ENCODE measurements at places on chromosomes 7 and 10.

- no peak for DNase-seq
These were observed 33.9 kb downstream of the TSPAN14 start for GRCh38 chr10:80487791-80488538.

GRCh38 chr10:124079864-124080263 is 13.5 kb downstream of the CHST15 start:
- no peak for DNase-seq

DNA sequence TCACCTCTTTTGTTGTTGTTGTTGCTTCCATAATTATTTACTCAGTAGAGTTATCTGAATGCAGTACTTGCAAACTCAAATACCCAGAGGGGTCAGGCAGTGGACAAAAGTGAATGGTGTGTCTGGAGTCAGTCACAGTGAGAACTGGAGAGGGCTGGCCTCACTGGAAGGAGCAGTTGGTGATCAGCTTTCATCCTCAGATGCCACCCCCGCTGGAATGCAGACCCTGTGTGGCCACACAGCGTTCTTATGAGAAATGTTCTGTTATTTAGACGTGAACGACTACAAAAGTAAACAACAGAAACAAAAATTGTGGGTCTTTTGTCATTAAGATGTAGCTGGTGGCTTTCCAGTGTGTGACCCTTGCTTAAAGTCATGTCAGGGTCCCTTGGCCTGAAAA is 29.6 kb upstream of the VPS41 start:
- DNase-seq = no peak

GRCh38 chr10:22252224-22252800 is 34.5 kb upstream of the EBLN1 start:
- no peak for DNase-seq

DNA sequence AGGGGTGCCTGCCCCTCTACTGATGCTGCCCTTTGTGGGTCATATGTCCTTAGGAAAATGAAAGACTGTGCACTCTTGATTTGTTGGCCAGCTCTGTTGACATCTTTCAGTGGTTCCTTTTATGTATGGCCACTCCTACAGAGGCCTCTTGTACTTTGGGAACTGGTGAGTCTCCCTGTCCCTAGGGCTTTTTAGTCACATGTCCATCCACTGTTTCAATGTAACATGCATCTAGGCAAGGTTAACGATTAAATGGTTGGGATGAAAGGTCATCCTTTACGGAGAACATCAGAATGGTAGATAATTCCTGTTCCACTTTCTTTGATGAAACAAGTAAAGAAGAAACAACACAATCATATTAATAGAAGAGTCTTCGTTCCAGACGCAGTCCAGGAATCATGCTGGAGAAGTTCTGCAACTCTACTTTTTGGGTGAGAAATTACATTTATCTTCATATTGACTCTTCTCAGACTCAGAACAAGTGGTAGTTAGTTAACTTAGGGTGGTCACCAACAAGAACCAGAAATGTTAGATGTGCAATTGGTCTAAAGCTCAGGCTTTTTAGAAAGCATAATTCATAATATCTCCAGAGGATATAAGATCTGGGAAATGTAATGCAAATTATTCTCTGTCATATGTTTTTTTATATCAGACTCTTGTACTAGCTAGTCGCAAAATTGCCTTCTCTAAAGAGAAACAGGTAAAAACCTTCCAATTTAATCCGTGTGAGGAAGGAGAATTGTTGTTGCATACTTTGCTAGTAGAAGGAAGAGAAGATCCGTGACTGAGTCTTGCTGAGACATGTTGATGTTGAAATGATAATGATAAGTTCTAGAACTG is at the start of gene ABCC2:
Gene ABCC2 (plus strand): TSS at position 194 of the 840 bp plus-strand sequence. CDS start 205 bp downstream, at position 399.
- DNase-seq = no peak

GRCh38 chr7:157516911-157517781 is 180.3 kb downstream of the DNAJB6 start:
- no peak for DNase-seq

- no peak for DNase-seq
These were observed 50.3 kb upstream of the DOCK1 start for GRCh38 chr10:126854726-126855495.

GRCh38 chr10:6514180-6514579 is 65.9 kb downstream of the PRKCQ start:
- no peak for DNase-seq

DNA sequence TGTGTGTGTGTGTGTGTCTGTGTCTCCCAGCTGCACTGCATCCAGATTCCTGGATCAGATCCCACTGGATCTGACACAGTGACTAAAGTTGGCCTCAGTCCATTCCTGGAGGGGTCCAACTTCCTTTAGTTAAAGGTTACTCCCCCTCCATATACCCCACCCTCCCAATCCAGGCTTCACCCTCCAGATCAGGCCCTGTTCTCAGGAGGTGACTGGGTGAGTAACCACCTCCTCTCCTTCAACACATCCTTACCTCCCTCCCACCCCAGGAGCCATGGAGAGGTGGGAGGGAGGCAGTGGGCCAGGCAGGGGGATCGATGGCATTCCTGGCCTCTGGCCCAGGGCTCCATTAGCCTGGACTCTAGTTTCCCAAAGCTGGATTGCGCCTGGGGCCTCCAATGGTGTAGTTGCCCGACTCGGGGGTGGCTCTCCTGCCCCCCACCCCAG is 11.3 kb downstream of the KCNIP2 start:
- DNase-seq = no peak

DNA sequence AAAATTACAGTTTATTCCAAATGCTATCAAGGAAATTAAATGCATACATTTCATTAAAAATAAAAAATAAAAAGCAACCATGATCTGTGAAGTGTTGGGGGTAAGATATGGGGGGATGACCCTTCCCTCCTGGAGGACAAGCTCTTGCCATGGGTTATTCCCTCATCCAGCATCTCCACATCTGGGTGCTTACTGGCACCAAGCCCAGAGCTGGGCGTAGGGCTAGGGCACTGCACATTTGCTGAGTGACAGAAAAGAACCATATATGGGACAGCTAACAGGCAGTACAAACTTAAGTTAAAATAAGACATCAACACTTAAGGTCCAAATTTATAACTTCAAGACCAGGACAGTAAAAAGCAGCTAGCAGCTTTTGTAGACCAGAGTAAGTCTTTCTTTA is 10.2 kb downstream of the CCDC6 start:
- no peak for DNase-seq

- DNase-seq = no peak
These were observed 19.3 kb downstream of the MACC1 start for GRCh38 chr7:20197837-20198236.

DNA sequence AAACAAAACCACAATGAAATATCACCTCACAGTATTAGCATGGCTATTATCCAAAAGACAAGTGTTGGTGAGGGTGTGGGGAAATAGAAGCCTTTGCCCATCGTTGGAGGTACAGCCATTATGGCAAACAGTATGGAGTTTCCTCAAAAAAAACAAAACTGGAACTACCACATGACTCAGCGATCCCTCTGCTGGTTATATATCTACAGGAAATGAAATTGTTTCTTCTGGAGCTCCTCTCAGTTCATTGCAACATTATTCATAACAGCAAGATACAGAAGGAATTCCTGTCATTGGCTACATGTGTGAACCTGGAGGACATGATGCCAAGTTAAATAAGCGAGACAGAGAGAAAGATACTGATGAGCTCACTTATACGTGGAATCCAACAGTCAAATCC is 2.4 kb upstream of the UBE3C start:
- DNase-seq = peak; percentile 80

GRCh38 chr7:155965010-155965409 is 152.7 kb upstream of the SHH start:
- DNase-seq = peak; percentile 22

GRCh38 chr7:95687759-95688343 is 84.5 kb upstream of the DYNC1I1 start:
- DNase-seq = peak; percentile 48

GRCh38 chr10:118835682-118836326 is 81.0 kb upstream of the CACUL1 start:
- no peak for DNase-seq

DNA sequence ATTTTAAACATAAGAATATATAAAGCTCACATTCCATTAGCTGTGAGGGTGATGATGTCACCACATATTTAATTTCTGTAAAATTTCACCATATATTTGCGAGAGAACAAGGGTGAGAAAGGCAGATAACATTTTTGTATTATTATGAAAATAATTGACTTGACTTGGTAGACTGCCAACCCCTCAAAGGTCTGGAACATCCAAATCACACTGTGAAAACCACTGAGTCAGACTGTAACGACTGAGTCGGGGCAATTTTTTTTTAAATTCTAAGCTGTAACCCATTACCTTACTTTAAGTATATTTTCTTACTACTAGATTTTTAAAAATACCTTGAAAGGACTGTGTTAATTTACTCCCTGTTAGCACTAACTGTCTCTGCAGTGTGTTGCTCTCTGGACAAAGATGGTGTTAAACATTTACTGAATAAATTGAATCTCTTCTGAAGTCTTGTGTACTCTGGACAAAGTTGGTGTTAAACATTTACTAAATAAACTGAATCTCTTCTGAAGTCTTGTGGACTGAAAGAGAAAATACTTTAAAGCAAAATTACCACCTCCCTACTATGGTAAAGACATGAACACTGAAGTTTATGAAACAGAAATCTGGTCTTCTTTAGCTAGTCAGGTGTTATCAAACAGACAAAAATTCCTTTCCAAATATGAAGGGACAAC is 14.1 kb downstream of the PDZD8 start:
- peak; percentile 61 for DNase-seq

DNA sequence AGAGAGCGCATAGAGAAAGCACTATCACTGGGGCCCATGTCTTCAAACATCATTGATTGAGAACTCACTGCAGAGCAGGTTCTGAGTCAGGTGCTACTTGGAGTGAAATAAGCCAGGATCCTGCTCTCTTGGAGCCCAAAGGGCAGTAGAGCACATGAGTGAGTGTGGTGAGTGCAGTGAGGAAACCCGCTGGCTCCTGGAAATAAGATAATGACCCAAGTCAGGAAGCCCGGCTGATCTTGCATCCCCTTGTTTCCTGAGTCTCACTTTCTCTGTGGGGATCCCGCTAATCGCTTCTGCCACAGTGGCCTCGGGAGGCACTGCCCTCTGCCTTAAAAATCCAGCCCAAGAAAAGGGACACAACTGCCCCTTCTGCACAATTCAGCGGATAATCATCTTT is 7.1 kb upstream of the FAM107B start:
- DNase-seq = no peak

GRCh38 chr7:128194533-128195282 is 46.4 kb upstream of the LEP start:
- DNase-seq = no peak

GRCh38 chr10:6473430-6473829 is 106.6 kb downstream of the PRKCQ start:
- DNase-seq = no peak

DNA sequence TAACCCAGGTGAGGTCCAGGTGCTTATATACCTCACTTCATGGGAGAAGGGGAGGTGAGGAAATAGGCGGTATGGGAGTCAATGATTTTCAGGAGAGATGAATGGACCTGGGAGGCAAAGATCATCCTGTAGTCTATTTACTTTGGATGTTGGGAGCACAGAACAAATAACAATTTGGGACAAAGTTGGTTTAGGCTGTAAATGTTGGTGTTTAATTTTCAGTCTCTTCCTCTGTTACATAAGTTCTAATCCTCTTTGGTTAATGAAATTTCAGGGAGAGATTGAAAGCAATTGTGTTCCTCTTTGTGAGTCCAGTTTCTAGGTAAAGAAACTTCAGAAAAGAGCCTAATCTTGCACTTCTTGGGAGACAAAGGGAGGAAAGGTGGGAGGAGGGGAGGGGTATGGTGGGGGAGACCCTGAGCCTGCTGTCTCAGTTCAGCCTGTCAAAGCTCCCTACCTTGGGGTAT is 46.9 kb downstream of the AKR1C4 start:
- no peak for DNase-seq

DNA sequence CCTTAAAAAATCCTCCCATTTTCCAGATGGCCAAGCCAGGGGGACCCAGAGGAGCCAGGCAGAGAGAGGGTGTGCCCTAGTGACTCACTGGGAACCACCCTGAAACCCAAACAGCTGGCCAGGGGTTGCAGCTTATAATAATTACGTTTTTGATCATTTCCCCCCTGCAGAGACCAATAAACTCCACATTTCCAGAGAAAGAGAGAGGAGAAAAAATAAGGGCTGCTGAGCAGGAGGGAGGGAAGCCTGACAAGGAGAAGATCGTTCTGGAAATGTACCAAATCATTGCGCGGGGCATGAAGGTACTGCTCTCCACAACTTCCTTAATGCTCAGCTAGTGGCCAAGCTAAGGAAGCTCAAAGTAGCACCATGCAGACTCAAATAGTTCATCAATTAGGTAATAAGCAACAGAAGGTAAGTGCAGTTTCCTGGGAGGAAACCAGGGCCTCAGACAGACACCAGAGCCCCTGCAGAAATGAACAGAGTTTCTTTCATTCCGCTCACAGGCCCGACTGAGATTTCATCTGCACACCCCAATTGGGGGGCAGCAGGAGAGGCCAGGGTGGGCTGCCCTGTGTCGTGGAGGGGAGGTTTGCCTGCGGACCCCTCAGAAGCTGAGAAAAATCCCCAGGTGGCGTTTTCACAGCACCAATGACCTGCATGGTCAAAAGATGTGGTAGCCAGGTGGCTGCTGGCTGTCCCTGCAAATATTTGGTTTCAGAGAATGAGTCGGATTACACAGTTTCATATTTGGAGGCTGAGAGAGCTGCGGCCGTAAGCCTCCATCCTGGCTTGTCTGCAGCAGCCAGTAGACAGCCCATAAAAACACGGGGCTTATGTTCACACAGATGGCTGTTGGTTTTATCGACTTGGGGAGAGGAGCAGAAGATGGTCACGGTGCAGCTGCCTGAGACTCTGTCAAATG is 153.2 kb upstream of the LYZL2 start:
- no peak for DNase-seq

DNA sequence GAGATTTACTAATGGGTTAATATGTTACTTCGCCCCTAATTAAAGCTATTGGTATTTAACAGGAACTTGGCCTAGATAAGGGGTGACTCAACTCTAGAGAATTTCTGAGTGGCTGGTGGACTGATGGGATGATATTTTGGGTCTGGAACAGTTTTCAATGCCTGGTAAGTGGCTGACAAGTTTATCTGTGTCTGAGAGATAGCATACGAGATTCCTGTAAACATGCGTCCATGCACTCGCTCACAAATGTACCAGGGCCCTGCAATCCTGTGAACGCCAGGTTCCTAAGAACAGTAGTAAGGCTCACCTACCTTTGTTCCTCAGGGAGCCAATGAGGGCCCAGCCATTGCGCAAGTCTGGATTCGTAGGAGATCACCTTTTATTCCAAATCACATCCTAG is 683.8 kb upstream of the ANKRD30A start:
- peak; percentile 35 for DNase-seq
